Glomerular endothelial cell (primary cell): ENCODE measurements at places on chromosomes 11 and 22. TPM values are rescaled to one million over a fixed set of nuclear protein-coding genes. Genes with fewer than 3 reads are reported as not detected.

The IGHMBP2 gene
- 12.9 and 17.7 TPM in 2 replicates for total RNA-seq

The LSP1 gene
- 1.1 TPM in 1 of 2 replicates, not detected in the other for total RNA-seq

The ZNF74 gene
- 9.6 and 13.8 TPM in 2 replicates for total RNA-seq

The MMP12 gene
- not detected in 2 replicates for total RNA-seq

The CHST1 gene
- 42.1 and 258 TPM in 2 replicates for total RNA-seq

The DNAJB7 gene
- not detected in 2 replicates for total RNA-seq

The SMC1B gene
- total RNA-seq: not detected in 2 replicates

The UEVLD gene
- total RNA-seq: 23.6 and 23.7 TPM in 2 replicates

The OR8D1 gene
- total RNA-seq: not detected in 2 replicates

The RTN4R gene
- 1.8 and 2.7 TPM in 2 replicates for total RNA-seq

The DDX6 gene
- total RNA-seq: 101 and 110 TPM in 2 replicates

The IFITM10 gene
- 1.1 TPM in 1 of 2 replicates, not detected in the other for total RNA-seq

The ARHGAP32 gene
- total RNA-seq: 8.0 and 11.7 TPM in 2 replicates

The CPT1B gene
- 10.7 TPM in 1 of 2 replicates, not detected in the other for total RNA-seq
